ENCODE measurements at places on chromosomes 5 and 9. TPM values are rescaled to one million over a fixed set of nuclear protein-coding genes. Genes with fewer than 3 reads are reported as not detected.

Gene IRX2
- total RNA-seq = not detected

GRCh38 chr9:89400403-89401116, 82.3 kb downstream of the SECISBP2 start:
- no peaks in the 10 kb centered on the region for H3K27me3 ChIP-seq
- peak overlapping the region; percentile 79 for H3K27ac ChIP-seq
- H3K4me1 ChIP-seq = peaks cover 24% of the 10 kb centered on the region
- peaks cover 52% of the 10 kb centered on the region for H3K36me3 ChIP-seq

Gene TMEM174
- total RNA-seq = not detected

Gene TRPM6
- not detected for total RNA-seq

DNA sequence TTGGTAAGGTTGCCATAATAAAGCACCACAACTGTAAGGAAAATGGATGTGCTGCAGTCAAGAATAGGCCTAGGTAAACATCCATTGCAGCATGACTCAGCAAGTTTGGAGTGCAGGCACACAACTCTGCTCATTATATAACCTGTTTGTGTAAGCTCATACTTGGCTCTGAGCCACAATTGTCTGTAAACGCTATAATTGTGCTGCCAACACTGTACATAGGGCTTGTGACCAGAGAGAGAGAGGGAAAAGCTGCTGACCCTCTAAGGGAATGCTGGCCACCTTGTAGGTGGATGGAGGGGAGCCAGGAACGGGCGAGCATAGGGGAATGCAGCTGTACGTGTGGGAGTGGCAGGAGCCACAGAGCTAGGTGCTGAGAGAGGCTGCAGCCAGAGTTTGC, 2186.5 kb upstream of the ACO1 start:
- H3K4me1 ChIP-seq = no peaks in the 10 kb centered on the region
- H3K27ac ChIP-seq = no peak overlapping the region
- no peak overlapping the region for H3K4me3 ChIP-seq
- H3K27me3 ChIP-seq = no peaks in the 10 kb centered on the region

GRCh38 chr9:127899128-127899943, at the start of gene ST6GALNAC6:
ST6GALNAC6 (minus strand) TSS chr9:127899603; CDS start chr9:127897981, 1,622 bp downstream.
- DNase-seq = peak; percentile 81
- H3K27ac ChIP-seq = peak within 1 kb of the TSS; percentile 46
- no peaks in the 10 kb centered on the region for H3K27me3 ChIP-seq
- H3K4me1 ChIP-seq = peaks cover 36% of the 10 kb centered on the region
- peak within 1 kb of the TSS; percentile 91 for H3K4me3 ChIP-seq

Data from activated T-cell treated with anti-CD3 and anti-CD28 coated beads, Interleukin-2, amount 50 U/mL, for 72 hours (primary cell).